Activated CD8-positive, alpha-beta memory T cell treated with anti-CD3 and anti-CD28 coated beads, Interleukin-2, amount 50 U/mL, for 48 hours (primary cell): ENCODE measurements at places on chromosomes 2 and 18.

GRCh38 chr2:171346723-171347557 is 86.8 kb downstream of the METTL8 start:
- no peak for DNase-seq

DNA sequence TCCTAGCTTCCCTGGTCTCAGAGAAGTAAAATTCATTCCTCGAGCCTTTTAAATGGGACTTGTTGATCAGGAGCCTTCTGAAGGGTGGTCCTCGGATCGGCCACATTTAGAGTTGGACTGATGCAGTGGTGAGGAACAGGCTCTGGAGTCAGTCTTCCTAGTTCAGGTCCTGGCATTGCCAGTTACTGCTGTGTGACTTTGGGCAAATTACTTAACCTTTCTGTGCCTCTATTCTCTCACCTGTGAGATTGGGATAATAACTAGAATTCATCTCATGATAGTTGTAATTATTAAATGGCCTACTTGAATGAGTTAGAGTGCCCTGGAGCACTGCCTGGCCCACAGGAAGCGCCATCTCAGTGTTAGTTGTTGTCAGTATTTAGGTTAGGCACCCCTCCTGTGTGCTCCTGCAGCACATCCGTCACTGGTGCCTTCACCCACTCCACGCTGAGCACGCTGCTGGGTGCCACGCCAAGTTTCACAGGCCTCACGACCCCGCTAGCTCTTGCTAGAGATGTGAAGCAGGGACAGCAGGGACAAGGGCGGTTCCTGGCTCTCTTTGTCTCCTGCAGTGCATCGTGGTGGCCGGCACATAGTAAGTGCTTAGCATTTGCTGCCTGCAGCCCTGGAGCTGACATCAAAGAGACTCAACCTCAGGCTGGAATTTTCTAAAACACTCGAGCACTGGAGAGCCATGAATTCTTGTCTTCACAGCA is 122.9 kb downstream of the FAM210A start:
- no peak for DNase-seq

DNA sequence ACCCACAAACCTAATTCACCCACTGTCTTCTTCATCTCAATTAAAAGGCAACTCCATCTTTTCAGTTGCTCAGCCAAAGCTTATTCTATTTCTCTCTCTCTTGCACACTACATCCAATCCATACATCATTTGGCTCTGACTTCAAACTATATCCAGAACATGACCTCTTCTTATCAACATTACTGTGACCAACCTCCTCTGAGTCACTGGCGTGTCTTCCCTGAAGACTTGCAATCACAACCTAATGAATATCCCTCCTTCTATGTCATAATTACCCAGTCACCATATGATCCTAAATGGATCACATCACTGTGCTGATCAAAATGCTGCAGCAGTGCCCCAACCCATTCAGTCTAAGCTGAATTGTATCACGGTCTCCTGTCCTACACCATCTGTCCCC is 22.6 kb upstream of the SULT1C3 start:
- no peak for DNase-seq

- DNase-seq: no peak
These were observed 731.5 kb downstream of the LRP1B start for GRCh38 chr2:141399270-141399669.

GRCh38 chr2:71299507-71299906 is 32.1 kb upstream of the ZNF638 start:
- DNase-seq: no peak

DNA sequence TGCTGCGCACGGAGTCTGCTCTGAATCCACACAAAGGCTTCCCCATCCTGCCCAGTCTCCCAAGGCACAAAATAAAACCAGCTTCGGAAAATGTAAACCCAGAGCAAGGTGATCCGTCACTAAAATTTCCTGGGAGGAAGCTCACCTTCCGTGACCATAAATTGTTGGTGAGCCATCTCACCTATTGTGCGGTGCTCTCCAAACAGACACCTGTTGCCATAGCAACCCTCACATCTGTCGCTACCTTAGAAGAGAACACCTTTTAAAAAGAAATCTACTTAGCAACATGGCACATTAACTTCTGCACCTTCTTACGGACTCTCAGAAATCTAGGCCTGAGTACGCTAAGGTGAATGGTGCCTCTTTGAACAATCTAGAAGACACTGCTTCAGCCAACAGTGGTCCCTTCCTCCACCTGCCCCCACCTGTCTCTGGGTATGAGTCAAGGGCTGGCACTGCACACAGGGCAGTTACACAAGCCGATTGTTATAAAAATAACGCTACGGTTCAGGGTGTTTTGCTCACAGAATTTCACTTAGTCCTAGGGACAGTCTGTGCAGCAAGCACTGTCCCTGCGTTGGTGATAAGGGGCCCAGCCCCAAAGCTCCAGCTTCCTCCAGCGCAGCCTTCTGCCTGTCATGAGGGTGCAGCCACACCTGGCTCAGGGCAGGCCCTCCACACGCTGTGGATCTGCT is 114.9 kb upstream of the ID2 start:
- no peak for DNase-seq

DNA sequence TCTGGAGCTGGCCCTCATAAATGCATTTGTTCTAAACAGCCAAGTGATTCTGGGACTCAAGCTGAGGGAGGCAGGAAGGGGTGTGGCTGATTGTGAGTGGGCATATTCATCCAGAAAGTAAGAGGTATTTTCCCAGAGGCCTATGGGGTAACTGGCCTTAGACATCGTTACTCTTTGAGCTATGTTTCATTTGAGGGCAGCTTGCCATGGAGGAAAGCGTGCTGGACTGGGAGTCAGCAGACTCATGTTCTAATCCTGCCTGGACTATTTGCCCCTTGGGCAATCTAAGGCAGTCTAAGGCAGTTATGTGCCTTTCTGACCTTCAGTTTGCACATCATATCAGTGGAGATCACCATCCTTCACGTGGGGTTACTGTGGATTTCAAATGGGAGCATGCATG is 93.5 kb upstream of the SLC14A2 start:
- DNase-seq: no peak

- DNase-seq: no peak
These were observed 71.9 kb downstream of the MOGAT1 start for GRCh38 chr2:222743251-222743812.

DNA sequence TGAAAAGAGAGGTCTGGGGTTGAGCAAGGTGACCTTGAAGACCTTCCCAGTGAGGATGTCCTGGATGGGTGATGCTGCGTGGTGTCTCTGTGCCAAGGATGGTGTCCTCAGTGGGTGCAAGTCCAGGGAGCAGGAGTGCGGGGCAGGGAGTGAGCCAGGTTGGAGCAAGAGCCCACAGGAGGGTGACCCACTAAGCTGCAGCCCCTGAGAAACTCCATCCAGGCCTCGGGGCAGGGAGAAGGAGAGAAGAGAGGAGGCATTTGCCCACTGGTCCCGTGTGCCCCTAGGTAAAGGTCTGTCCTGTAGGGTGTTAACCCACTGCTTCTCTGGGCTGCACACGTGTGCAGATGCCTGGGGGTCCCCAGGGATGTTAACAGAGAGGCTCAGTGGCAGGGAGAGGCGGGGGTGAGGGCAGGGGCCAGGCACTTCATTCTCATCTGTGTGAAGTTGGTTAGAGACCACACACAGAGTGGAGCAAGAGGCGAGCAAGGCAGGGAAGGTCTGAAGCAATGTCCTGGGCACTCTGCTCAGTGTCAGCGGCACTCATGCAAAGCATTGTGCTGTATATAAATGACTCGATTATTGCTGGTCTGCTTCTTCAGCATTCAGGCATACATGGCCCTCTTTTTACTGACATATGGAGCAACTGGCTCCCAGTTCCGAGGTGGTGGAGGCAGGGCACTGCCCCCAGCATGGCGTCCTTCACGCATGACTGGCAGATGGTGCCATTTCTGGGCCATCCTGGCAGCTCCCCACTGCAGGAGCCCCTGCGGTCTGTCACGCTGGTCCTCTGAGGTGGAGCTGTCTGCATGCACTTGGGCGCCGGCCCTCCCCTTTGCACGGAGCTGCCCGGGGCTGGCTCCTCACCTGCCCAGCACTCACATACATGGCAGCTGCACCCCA is 117.2 kb upstream of the HS6ST1 start:
- DNase-seq: no peak

GRCh38 chr2:46096260-46096659 is 200.9 kb upstream of the EPAS1 start:
- DNase-seq: no peak

- DNase-seq: no peak
These were observed 48.4 kb downstream of the NEMP2 start for GRCh38 chr2:190486037-190486623.
